ENCODE measurements at places on chromosomes 1 and 21.

DNA sequence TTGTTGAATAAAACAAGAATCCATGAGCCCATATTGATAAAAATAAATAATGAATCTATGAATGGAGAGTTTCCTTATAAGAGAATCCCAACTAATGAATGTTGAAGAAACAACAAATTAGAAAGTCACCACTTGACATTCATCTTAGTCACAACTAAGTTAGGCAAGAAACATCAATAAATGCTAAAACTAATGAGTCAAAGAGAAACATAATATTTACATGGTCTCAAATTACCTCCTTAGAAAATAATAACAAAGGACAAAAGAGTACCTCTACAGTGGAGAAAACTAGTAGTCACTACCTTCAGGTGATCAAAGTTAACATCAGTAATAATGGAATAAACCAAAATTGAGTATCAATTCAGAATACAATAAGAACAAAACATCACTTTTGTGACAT, 93.5 kb downstream of the AKT3 start:
- DNase-seq = no peak

DNA sequence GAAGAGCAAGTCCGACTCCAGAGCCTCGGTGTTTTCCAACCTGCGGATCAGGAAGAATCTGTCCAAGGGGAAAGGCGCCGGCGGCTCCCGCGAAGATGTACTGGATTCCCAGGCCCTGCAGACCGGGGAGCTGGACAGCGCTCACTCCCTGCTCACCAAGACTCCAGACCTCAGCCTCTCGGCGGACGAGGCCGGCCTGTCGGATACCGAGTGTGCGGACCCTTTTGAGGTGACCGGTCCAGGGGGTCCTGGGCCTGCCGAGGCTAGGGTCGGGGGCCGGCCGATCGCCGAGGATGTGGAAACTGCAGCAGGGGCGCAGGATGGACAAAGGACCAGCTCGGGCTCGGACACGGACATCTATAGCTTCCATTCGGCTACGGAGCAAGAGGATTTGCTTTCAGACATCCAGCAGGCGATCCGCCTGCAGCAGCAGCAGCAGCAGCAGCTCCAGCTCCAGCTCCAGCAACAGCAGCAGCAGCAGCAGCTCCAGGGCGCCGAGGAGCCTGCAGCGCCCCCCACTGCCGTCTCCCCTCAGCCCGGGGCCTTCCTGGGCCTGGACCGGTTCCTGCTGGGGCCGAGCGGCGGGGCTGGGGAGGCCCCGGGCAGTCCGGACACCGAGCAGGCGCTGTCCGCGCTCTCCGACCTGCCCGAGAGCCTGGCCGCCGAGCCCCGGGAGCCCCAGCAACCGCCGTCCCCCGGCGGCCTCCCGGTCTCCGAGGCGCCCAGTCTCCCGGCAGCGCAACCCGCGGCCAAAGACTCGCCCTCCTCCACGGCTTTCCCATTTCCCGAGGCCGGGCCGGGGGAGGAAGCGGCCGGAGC, 827 bp downstream of the FMN2 start:
- no peak for DNase-seq

- no peak for DNase-seq
Measured at GRCh38 chr1:185533596-185533995, 200.6 kb upstream of the HMCN1 start.

- no peak for DNase-seq
Measured at GRCh38 chr1:193411714-193412113, 225.3 kb upstream of the B3GALT2 start.

GRCh38 chr1:210323957-210324356, 4.7 kb upstream of the HHAT start:
- no peak for DNase-seq

- no peak for DNase-seq
Measured at GRCh38 chr1:77031106-77031662, 163.9 kb downstream of the ST6GALNAC5 start.

DNA sequence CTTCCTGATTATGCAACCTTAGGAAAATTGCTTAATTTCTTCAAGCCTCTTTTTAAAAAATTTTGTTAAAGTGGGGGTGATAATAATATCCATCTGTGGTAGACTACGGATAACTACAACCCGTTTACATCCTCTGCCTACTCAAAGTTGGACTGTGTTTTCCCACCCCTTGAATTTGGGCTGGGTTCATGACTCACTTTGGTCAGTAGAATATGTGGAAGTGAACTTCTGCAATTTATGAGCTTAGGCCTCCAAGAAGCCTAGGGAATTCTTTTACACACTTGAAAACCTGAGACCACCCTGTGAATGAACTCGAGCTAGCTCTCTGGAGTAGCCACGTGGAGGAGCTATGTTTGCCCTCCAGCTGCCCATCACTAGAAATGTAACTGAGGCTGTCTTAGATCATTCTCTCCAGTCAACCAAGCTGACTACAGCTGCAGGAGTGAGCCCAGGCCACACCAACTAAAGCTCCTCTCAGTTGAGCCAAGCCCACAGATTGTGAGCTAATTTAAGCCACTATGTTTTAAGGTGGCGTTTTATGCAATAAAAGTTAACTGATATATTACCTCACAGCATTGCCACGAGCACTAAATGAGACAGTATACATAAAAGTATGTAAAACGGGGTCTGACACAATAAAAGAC, 29.6 kb upstream of the CACHD1 start:
- DNase-seq = no peak

DNA sequence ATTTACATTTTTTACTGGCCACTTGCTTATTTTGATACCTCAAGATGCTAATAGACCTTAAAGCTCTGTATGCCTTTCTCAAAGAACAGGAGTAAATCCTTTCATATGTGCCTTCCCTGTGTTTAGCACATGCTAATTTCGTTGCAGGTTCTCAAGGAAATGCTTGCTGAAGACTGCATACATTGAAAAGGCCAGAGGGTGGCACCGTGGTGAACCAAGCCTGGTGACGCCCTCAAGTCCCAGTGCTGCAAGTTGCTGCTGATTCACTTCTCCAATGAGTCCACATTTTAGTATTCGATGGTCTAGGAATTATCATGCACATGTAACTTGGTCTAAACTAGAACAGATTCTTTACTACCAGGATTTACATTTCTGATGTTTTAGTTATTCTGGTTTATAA, 94.1 kb downstream of the CLDN17 start:
- no peak for DNase-seq

DNA sequence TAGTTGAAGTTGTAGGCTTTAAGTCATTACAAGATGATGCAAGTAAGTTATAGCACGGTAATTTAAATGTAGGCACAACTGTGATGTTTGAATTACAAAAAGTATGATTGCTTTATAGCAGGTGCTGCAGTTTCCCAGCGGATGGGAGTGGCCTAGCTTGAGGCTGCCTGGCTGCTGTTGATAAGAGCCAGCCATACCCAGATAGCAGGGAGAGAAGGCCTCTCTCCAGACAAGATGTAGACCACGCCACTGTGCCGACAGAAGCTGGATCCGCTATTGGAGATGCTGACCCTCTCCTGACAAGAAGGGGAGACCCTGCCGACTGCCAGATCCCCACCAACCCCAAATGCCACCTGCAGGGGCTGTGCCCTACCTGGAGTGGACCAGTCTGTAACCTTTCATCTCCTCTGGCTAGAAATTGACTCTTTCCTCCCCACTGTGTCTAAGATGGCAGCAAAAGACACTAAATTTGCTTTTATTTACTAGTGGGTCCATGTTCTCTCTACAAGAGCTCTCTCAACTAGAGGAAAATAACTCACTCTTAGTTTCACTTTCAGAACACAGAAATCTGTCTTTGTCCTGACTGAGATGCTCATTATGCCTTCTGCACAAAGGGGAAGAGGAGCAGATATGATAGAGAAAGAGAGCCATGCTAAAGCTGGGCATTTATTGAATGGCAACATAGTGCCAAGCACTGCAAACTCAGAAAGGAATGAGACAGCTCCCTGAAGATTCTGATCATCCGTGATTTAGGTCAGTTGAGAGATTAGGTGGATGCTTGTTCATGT, 127.9 kb downstream of the URB2 start:
- DNase-seq = no peak

DNA sequence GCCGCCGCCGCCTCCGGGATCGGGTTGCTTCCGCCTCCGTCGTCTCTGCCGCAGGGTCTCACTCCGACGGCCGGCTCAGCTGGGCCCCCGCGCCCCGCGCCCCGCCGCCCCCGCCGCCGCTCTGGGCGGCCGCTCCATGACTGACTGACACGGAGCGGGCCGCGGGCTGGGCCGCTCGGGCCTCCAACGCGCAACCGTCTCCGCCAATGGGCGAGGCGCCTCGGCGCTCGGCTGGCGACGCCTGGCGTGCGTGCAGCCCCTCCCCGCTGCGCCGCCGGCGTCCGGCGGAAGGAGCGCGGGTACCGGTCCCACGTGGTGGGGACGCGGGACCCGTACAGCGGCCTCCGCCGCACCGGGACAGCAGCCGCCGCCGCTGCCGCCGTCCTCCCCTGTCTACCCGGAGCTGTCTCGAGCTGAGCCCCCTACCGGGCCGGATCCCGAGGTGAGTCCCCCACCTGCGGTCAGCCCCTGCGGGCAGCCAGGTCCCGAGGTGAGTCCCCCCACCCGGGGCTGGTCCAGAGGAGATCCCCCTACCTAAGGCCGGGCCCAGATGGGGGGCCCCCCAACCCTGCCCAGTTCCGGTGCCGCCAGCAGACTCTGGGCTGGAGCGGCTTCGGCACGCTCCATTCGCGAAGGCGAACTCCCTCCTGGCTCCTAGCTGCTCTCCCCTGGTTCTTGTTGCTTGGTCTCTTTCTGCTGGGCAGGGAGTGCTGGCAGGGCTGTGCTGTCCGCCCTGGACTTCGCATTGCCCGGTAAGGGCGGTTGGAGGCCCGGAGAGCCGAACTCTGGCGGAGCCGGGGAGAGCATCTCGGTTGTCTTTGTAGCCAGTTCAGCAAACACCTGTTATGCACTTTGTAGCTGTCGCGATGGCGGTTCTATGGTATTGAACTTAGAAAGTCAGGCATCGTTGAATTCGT, at the start of the genes TAF5L and URB2:
Gene TAF5L (minus strand): TSS at position 208 of the 917 bp plus-strand sequence. CDS start 11,640 bp downstream, outside the sequence.
Gene URB2 (plus strand): TSS at position 333 of the 917 bp plus-strand sequence. CDS start 1,387 bp downstream, outside the sequence.
- peak; percentile 53 for DNase-seq

- DNase-seq = no peak
Measured at GRCh38 chr1:206000641-206001339, 2.4 kb downstream of the RAB7B start.

GRCh38 chr1:246372559-246372958, 134.5 kb downstream of the SMYD3 start:
- no peak for DNase-seq

DNA sequence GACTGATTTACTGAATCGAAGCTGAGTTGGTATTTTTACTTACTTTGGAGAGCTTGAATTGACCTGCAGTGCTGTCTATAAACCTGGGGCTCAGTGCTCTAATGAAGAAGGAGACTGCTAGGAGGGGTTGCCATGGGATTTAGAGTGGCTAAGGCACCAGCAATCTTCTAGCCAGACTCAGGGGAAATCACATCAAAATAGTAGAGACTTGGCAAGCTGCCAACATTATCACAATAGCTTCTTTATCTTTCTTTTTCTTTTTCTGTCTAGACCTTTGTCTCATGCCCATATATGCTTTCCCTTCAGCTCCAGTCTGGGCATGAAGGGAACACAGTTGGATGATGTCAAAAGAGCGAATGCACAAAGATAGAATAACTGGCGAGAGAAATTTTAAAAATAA, 301.1 kb upstream of the DPYD start:
- no peak for DNase-seq

- no peak for DNase-seq
Measured at GRCh38 chr1:1082776-1083415, 8.8 kb upstream of the RNF223 start.

GRCh38 chr1:58768971-58769808, 14.7 kb downstream of the JUN start:
- no peak for DNase-seq

- no peak for DNase-seq
Measured at GRCh38 chr1:112911506-112912220, 44.3 kb downstream of the SLC16A1 start.

DNA sequence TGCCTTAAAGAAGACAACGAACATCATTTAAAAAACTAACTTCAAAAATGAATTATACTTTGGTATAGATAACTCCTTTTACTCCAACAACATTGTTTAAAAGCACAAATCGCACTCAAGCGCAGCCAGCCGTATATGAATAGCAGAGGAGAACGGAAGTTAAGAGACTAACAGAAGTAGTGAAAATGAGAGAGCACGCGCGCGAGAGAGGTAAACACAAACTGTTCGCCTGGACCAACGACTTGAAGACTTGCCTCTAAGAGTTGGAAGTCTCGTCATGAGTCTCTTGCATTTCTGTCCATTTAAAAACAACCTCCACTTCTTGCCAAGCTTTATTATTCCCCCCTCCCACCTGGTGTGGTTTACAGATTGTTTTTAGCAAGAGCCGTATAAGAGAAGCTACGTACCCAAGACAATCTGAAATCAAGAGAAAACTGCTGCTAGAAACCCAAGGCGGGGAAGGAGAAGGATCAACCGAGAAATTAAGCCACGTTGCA, 479 bp downstream of the SELENOF start:
- DNase-seq = peak; percentile 67

GRCh38 chr1:58896246-58897183, 112.7 kb upstream of the JUN start:
- no peak for DNase-seq

Data from KG1 (cell line).